ENCODE measurements at places on chromosomes 4 and X.

GRCh38 chrX:143642426-143642825 lies 6.5 kb upstream of the SLITRK4 start:
- H3K4me1 ChIP-seq: no peaks in the 10 kb centered on the region
- no peaks in the 10 kb centered on the region for H3K36me3 ChIP-seq
- H3K27ac ChIP-seq: no peak overlapping the region
- no peaks in the 10 kb centered on the region for H3K27me3 ChIP-seq
- H3K4me3 ChIP-seq: no peak overlapping the region
- DNase-seq: no peak

GRCh38 chrX:20594985-20595384 lies 328.3 kb upstream of the RPS6KA3 start:
- no peak overlapping the region for H3K4me3 ChIP-seq
- no peak overlapping the region for H3K27ac ChIP-seq
- no peak for DNase-seq
- H3K27me3 ChIP-seq: no peaks in the 10 kb centered on the region

GRCh38 chr4:80201252-80202151 lies 4.2 kb downstream of the PRDM8 start:
- no peaks in the 10 kb centered on the region for H3K36me3 ChIP-seq
- peaks cover 4% of the 10 kb centered on the region for H3K27me3 ChIP-seq
- no peak for DNase-seq
- H3K4me1 ChIP-seq: peaks cover 31% of the 10 kb centered on the region
- peak overlapping the region; percentile 79 for H3K4me3 ChIP-seq
- H3K27ac ChIP-seq: peak overlapping the region; percentile 81

- no peak for DNase-seq
- H3K36me3 ChIP-seq: no peaks in the 10 kb centered on the region
- no peak overlapping the region for H3K4me3 ChIP-seq
- H3K27me3 ChIP-seq: peaks cover 5% of the 10 kb centered on the region
- H3K27ac ChIP-seq: no peak overlapping the region
- no peaks in the 10 kb centered on the region for H3K4me1 ChIP-seq
These were observed 20.0 kb upstream of the FGFBP2 start for GRCh38 chr4:15982842-15983524.

- DNase-seq: peak; percentile 27
- no peaks in the 10 kb centered on the region for H3K27me3 ChIP-seq
- H3K36me3 ChIP-seq: peaks cover 16% of the 10 kb centered on the region
These were observed 10.5 kb upstream of the ZCCHC13 start for GRCh38 chrX:74293343-74293946.

DNA sequence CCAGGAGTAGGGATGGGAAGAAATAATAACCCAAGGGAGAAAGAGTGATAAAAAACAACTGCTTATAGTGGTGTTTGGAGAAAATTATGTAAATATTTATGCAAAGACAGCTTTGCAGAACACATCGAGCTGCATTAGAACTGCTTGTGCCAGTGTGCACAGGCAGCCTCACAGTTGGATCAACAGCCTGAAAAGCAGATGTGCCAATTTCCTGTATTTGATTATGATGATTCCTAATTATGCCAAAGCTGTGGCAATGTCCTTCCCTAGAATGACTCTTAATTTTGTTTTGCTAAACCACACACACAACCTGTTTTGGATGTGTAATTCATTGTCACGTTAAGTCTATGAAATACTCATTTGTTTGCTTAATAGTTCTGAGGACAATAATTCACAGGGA lies 30.6 kb upstream of the ANTXR2 start:
- H3K27me3 ChIP-seq: peaks cover 6% of the 10 kb centered on the region
- no peak for DNase-seq
- no peaks in the 10 kb centered on the region for H3K36me3 ChIP-seq
- no peak overlapping the region for H3K27ac ChIP-seq
- H3K4me3 ChIP-seq: no peak overlapping the region
- no peaks in the 10 kb centered on the region for H3K4me1 ChIP-seq

GRCh38 chr4:26522478-26522877 lies 32.2 kb upstream of the CCKAR start:
- no peak for DNase-seq
- peaks cover 14% of the 10 kb centered on the region for H3K27me3 ChIP-seq
- H3K4me3 ChIP-seq: no peak overlapping the region

Data from activated B cell treated with CpG ODN at 0.5 μM for 24 hours (primary cell).